ENCODE measurements at places on chromosomes 12 and 14.

DNA sequence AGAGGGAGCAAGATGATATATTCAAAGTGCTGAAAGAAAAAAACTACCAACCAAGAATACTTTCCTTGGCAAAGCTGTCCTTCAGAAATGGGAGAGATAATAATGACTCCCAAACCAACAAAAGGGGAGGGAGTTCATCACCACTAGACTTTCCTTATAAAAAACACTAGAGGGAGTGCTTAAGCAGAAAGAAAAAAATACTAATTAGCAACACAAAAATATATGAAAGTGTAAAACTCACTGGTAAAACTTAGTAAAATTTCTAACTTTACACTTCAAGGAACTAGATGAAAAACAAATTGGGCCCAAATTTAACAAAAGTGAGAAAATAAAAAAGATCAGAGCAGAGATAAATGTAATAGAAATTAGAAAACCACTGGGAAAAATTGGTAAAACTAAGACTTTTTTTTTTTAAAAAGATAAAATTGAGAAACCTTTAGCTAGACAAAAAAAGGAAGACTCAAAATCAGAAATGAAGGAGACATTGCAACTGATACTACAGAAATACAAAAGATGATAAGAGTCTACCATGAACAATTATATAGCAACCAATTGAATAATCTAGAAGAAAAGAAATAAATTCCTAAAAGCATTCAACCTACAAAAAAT, 60.4 kb upstream of the FAR2 start:
- no peak for DNase-seq

DNA sequence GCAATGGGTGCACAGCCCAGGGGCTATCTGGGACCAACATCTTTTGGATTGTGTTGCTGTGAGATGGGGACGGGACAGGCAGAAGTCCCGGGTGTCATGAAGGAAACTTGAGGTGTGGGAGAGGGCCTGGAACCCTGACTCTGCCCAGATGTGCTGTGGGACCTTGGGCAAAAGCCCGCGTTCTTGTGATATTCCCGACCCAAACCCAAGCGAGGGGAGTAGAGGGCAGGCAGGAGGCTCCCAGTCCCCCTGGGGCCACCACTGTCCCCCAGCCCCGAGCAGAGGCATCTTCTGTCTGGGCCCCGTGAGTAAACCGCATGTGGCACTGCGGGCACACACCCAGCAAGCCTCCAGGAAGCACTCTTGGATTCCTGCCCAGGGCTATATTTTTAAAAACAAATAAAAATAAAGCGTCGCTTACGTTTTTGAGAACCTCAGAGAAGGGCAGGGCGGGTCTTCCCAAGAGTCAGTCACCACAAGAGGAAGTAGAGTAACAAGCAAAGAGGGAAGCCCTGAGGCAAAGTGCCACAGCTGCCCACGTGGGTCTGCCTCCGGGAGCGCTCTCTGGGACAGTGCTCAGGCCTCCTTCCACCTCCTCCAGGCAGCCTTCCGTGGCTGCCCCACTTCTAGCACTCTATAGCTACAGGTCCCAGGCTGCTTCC, 39.5 kb downstream of the BEGAIN start:
- DNase-seq: no peak

DNA sequence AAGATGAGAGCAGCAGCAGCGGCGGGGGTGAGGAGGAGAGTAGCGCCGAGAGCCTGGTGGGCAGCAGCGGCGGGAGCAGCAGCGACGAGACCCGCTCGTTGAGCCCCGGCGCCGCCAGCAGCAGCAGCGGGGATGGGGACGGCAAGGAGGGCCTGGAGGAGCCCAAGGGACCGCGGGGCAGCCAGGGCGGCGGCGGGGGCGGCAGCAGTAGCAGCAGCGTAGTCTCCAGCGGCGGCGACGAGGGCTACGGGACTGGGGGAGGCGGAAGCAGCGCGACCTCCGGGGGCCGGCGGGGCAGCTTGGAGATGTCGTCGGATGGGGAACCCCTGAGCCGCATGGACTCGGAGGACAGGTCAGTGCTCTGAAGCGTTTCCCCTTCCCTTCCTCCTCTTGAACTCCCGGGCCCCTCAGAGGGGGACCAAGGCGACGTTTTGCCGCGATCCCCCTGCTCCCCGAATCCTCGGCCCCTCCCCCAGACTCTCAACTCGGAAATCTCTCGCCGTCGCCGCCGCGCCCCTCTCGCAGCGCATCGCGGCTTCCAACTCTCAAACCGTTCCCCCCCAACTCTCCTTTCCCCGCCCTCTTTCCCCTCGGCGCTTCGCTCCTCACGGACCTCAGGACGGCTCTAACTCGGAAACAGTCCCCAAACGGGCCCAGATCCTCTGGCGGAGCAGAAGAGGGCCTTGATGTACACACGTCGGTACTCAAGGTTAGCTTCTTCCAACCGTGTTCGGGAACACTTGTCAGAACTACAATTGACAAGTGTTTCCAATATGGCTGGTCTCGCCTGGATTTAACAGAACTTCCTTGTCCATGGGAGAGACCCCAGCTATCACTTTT, 947 bp downstream of the AEBP2 start:
- no peak for DNase-seq

- no peak for DNase-seq
Measured at GRCh38 chr12:70661466-70662161, 24.4 kb upstream of the PTPRB start.

GRCh38 chr12:104569346-104570173, 112.8 kb downstream of the CHST11 start:
- no peak for DNase-seq

- DNase-seq: no peak
Measured at GRCh38 chr12:115249671-115250278, 565.8 kb upstream of the TBX3 start.

DNA sequence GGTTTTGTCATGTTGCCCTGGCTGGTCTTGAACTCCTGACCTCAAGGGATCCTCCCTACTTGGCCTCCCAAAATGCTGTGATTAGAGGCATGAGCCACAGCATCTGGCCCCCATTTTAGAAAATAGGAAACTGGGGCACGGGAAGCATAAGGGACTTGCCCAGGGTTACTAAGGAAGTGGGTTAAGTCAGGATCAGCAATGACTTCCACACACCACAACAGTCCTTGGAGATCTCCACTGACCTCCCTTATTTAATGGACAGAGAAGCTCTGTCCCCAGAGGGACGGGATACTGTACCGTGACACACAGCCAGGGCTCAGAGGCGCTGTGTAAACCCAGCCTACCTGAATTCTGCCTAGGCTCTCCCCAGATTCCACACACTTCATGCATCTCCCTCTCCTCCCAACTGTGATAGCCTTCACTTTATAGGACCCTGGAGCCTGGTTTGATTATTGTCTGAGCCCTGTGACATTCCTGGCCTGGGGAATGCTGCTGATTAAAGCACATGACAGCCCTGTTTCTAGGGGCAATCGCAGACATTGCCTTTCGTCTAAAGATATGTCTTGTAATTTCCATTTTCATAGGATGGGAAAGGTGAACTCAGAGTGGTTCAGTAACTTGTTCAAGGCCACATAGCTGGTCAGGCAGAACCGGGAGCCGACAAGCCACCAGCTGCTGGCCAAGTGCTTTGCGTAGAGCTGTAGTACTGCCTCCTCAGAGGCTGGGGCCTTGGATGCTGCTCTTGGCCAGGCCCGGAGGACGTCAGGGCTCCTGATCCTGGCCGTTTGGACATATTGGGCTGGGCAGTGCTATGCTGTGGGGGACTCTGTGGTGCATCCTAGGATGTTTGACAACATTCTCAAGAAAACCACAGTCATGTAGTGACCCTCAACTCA, 20.8 kb downstream of the SERPINA1 start:
- no peak for DNase-seq

GRCh38 chr12:120447992-120448391, 1.7 kb downstream of the GATC start:
- no peak for DNase-seq

DNA sequence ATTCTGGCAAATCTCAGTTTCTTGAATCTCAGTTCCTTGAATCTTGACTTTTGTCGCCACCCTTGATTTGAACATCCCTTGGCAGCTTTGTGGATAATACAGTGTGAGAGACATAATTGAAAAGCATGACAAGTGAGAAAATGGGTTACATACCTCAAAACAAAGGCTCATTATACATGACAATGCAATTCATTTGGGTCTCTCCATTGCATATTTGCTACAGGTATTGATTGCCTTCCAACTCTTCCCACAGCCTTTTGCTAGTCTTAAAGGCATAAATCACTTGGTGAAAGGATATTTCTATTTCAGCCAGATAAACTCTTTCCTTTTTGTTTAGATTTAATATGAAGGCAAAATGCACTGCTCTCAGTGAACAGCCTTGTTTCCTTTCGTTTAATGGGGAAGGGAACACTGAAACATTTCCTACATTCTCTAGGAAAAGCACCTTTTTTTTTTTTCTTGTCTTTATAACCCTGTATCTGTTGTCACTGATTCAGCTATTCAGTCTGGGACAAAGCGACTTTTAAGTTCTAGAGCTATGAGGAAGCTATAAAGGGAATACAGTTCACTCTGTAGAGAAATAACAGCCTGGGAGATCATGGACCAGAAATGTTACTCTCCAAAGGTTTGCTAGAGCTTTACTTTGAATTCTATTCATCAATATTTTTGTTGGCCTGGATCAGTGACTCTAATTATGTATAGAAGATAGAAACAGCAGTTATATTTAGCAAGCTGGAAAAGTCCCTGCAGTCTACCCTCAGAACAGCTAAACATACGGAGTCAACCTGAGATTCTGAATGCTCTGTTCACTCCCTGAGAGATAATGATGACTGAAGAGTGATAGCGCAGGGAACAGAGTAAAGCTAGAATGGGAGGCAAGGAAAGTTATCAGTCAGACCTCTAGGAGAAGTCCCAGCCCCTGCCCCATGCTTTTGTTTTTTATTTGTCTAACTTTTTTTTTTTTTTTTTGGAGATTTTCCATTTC, 311.4 kb downstream of the RGS6 start:
- DNase-seq: no peak

- no peak for DNase-seq
Measured at GRCh38 chr12:99658671-99659349, 11.3 kb downstream of the GARIN6 start.

DNA sequence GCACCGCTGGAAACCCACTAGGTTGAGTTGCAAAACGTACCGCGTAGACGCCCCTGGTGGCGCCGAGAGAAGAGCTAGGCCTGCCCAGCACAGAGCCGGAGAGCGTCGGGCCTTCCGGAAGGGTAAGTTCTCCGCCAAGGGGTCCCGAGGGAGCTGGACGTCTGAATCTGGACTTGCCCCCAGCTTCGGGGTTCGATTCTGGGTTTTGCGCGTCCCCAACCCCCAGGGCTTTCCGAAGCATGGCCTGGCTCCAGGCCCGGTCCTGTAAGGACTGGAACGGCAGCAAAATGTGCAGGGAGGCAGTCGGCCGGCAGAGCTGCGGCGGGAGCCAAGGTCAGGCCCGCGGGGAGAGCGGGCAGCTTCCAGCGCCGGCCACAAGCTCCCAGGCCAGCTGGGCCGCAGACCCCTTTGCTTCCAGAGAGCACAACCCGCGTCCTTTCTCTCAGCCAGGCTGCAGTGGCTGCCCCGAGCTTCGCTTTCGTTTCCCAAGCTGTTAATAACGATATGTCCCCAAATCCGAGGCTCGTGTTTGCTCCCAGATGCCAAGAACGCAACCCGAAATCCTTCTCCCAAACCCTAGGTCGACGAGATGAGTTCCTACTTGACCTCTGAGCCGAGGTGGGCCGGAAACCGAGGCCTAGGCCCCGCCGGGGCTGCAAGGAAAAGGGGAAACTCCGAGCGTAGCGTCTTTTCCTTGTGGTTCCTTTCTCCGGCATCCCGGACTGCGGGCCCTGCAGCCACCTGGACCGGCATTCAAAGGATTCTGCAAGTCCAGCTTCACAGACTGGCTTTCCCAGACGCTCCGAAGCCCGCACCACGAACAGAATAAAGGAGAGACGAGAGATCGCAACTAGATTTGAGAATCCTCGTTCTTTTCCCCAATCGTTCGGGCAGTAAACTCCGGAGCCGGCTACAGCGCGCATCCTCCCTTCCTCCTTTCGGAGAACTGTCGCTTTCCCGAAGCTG, 3.2 kb upstream of the TBX5 start:
- no peak for DNase-seq

DNA sequence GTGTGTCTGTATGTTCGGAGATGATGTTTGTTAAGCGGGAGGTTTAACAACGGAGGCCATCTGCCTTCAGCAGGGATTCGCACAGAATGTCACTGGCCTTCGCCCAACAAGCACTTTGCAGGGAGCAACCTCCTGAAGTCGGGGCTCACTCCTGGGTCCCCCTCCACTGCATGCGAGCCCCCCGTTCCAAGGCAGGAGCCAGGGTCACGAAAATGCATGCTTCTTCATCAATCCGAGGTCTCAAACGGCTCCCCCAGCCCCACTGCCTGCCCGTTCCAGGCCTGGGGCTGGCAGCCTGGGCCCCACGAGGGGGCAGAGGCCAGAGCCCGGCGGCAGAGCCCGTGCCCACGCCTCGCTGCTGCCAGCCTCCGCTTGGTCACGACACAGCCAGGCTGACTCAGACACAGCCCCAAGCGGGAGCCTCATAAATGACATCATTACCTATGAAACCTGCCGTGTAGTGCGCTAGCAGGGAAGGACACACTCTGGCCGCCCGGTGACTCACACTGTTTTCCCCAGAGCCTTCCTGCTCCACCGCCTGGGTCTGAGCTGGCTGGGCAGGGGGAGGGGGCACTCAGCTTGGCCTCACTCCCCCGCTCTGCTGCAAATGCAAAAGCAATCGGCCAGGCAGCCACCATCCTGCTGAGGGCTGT, 169.5 kb upstream of the RTL1 start:
- DNase-seq: no peak

GRCh38 chr12:6635856-6636531, at the start of gene LPAR5:
LPAR5 (minus strand) TSS chr12:6635959; CDS start chr12:6621248, 14,711 bp downstream.
- no peak for DNase-seq

DNA sequence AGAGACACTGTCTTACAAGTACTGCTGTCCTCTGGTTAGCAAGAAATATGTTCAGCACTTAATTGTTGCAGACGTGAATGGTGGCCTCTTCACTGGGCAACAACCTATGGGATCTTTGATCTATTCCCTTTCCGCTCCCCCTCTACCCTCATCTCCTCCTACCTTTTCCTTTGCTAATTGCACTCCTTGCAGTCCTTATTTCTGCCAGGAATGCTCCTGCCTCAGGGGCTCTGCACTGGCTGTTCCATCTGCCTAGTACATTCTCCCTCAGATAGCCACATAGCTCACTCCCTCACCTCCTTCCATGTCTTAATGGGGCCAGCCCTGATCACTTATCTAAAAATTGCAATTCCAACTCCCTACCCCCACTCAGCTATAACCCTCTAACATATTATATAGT, 4.5 kb upstream of the NFYB start:
- DNase-seq: no peak

DNA sequence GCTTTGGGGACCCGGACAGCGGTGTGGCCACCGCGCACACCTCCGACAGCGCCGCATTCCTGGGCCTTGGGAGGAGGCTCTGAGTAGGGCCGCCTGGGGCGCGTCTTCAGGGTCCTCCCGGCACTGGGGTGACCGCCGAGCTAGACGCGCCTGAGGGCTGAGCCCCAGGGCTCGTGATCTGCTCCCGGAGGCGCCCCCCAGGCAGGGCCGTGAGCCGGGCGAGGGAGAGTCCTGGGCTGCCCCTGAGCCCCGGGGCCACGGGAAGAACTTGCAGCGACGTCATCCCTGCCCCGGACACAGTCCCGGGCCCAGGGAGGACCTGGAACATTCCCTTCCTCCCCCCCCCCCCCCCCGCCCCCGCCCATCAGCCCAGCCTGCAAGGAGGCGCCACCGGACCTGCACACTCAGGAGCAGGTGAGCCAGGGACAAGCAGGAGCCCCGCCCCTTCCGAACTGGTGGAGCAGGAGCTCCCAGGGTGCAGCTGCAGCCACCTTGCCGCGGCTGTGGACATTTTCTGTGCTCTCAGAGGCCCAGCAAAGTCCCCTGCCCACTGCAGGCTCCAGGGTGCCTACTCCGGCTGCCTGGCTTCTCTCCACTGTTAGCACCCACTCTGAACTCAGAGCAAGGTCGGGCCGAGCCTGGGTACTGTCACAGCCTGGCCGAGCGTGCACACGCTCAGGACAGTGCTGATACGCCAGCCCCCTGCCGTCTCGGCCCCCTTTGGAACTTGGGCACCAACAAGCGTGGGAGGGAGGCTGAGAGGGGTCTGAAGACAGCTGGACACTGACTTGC, 50.7 kb downstream of the A2M start:
- no peak for DNase-seq
